ENCODE measurements at places on chromosomes 7 and 10. TPM values are rescaled to one million over a fixed set of nuclear protein-coding genes. Genes with fewer than 3 reads are reported as not detected.

DNA sequence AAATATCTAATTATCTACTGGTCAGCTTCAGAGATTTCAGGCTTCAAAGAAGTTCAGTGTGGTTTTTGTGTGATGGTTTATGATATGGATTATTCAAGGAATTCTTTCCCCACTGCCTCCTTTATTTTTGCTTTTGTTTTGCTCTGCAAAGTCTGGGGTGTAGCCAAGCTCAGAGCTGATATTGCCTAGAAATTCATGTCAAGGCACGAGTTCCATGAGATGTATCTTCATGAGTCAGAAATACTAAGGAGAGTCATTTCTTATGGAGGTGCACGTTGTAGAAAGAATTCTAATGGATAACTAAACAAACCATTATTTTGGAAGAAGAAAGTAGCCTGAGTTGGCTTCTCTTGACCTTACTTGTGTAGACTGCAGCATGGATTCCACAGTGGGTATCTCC is 37.4 kb downstream of the VIM start:
- H3K4me1 ChIP-seq, result no peaks in the 10 kb centered on the region
- no peak overlapping the region for H3K27ac ChIP-seq
- no peak overlapping the region for H3K4me3 ChIP-seq
- no peaks in the 10 kb centered on the region for H3K27me3 ChIP-seq
- H3K36me3 ChIP-seq, result no peaks in the 10 kb centered on the region

IMMP2L gene
- 32.9 TPM for total RNA-seq

- no peak overlapping the region for H3K27ac ChIP-seq
- H3K4me3 ChIP-seq, result no peak overlapping the region
- H3K27me3 ChIP-seq, result no peaks in the 10 kb centered on the region
- no peak for DNase-seq
- H3K36me3 ChIP-seq, result peaks cover 2% of the 10 kb centered on the region
- H3K4me1 ChIP-seq, result no peaks in the 10 kb centered on the region
Observed at GRCh38 chr10:87054373-87055295, 34.5 kb downstream of the FAM25A start.

DNA sequence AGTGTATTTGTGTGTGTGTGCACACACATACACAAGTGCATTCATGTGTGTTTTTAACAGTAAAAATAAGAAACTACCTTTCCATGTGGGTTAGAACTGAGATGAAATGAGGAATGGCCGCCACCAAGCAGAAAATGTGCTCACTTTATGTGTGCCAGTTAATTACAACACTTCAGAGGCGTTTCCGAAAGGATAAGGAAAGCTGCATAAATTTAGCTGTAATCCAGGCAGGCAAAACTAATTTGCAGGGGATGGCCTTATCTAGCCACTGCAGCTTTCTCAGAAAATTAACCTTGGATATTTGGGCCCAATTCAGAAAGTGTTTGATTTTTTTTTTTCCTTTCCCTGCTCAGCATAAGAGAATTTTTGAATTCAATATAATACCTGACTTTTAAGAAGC is 328.8 kb upstream of the PHF14 start:
- no peaks in the 10 kb centered on the region for H3K36me3 ChIP-seq
- no peaks in the 10 kb centered on the region for H3K27me3 ChIP-seq
- H3K4me3 ChIP-seq, result no peak overlapping the region
- H3K27ac ChIP-seq, result no peak overlapping the region
- H3K4me1 ChIP-seq, result no peaks in the 10 kb centered on the region

- H3K27ac ChIP-seq, result no peak overlapping the region
- H3K4me3 ChIP-seq, result no peak overlapping the region
- H3K27me3 ChIP-seq, result no peaks in the 10 kb centered on the region
- DNase-seq, result no peak
- no peaks in the 10 kb centered on the region for H3K36me3 ChIP-seq
Observed at GRCh38 chr7:127894588-127894987, 136.6 kb downstream of the LRRC4 start.

DNA sequence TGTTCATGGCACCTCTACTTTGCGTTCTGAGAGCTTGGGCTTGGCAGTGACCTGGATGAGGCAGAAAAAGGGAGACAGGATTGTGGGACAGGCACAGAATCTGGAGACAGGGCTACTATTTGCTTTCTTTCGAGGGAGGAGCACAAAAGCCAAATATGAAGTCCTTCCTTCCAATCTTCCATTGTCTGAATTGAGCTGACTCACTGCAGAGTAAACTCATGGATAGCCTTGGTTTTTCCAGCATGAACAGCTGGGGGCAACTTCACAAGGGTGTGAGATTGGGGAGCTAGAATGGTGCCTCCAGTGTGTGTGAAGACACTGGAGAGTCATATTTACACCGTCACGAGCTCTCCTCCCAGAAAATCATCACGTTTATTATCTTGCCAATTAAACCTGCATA is 55.6 kb upstream of the NRP1 start:
- H3K36me3 ChIP-seq, result no peaks in the 10 kb centered on the region
- peaks cover 4% of the 10 kb centered on the region for H3K27me3 ChIP-seq
- H3K4me3 ChIP-seq, result no peak overlapping the region
- no peaks in the 10 kb centered on the region for H3K4me1 ChIP-seq
- DNase-seq, result no peak
- H3K27ac ChIP-seq, result no peak overlapping the region

DNA sequence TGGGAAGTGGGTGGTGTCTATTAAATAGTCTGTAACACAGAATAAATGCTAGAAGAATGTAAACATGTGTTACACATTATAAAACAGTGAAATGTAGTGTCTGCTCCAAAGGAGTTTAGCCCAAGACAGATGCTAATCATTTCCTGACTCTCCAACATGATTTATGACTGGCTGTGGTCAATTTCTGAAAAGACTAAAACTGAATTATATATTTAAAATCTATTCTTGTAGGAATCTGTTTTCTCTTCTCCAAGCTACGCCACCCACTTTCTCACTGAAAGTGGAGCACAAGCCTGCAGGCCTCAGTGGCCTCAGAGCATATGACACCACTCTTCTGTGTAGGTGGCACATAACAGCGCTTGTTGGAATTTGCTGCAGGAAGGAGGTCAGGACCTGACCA is 44.4 kb downstream of the CTTNBP2 start:
- no peak overlapping the region for H3K4me3 ChIP-seq
- DNase-seq, result no peak
- no peaks in the 10 kb centered on the region for H3K36me3 ChIP-seq

GRCh38 chr7:156474241-156474743 is 166.3 kb upstream of the RNF32 start:
- no peak overlapping the region for H3K27ac ChIP-seq
- H3K36me3 ChIP-seq, result no peaks in the 10 kb centered on the region
- H3K4me3 ChIP-seq, result no peak overlapping the region
- H3K4me1 ChIP-seq, result no peaks in the 10 kb centered on the region
- no peak for DNase-seq
- no peaks in the 10 kb centered on the region for H3K27me3 ChIP-seq

GRCh38 chr10:84184517-84184916 is 9.8 kb upstream of the CDHR1 start:
- no peak overlapping the region for H3K4me3 ChIP-seq
- DNase-seq, result no peak
- no peaks in the 10 kb centered on the region for H3K27me3 ChIP-seq

DNA sequence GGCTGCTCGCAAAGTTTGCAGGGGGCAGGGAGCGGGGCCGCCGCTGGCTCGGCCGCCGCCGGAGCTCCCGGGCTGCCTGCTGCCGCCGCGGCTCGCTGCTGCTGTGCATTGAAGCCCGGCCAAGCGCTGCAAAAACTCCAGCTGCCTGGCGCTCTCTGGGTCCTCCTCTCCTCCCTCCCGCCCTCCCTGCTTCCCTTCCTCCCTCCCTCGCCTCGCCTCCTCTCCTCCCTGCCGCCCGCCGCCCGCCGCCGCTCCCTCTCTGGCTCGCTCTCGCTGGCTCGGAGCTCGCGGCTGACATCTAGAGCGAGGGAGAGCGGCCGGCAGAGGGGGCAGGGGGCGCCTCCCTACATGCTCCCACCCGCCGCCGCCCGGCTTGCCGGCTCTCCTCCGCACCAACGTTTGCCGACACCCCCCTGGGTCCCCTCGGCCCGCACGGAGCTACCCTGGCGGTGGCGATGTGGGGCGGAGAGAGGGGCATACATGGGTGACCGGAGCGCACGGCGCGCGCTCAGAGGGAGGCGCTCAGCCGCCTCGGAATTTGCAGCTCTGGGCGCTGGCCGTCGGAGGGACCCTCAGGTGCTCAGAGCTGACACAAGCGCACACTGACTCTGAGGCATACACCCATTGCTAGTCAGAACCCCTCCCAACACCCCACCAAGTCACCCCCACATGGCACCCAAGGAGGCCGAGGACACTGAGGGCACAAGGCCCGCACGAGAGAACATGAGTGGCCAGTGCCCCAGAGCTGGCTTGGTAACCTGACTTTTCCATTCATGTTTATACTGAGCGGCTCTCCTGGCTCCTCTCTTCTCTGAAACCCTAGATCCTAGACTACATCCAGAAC is 1.2 kb upstream of the PLXNA4 start:
- H3K36me3 ChIP-seq, result no peaks in the 10 kb centered on the region
- H3K4me1 ChIP-seq, result no peaks in the 10 kb centered on the region
- no peak overlapping the region for H3K27ac ChIP-seq
- peak; percentile 84 for DNase-seq
- H3K4me3 ChIP-seq, result peak overlapping the region; percentile 37

DNA sequence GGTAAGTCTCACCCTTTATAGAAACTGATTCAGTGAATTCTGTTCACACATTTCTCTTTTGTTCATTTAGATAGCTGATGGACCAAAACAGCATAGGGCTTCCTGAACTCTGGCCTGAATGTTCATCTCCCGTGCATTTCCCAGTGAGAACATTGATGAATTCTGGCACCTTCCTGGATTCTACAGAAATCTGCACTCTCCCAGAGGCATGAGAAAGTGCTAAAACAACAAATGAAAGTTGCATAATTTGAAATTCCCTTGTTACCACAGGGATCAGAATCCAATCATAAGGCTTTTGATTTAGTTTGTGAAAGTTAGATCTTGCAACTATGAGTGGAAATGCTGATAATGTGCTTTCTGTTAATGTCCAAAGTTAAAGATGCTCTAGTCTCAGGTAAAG is 29.7 kb upstream of the SCIN start:
- no peaks in the 10 kb centered on the region for H3K36me3 ChIP-seq
- H3K27me3 ChIP-seq, result peaks cover 2% of the 10 kb centered on the region
- H3K4me1 ChIP-seq, result no peaks in the 10 kb centered on the region
- H3K27ac ChIP-seq, result no peak overlapping the region
- DNase-seq, result no peak
- H3K4me3 ChIP-seq, result no peak overlapping the region

DNA sequence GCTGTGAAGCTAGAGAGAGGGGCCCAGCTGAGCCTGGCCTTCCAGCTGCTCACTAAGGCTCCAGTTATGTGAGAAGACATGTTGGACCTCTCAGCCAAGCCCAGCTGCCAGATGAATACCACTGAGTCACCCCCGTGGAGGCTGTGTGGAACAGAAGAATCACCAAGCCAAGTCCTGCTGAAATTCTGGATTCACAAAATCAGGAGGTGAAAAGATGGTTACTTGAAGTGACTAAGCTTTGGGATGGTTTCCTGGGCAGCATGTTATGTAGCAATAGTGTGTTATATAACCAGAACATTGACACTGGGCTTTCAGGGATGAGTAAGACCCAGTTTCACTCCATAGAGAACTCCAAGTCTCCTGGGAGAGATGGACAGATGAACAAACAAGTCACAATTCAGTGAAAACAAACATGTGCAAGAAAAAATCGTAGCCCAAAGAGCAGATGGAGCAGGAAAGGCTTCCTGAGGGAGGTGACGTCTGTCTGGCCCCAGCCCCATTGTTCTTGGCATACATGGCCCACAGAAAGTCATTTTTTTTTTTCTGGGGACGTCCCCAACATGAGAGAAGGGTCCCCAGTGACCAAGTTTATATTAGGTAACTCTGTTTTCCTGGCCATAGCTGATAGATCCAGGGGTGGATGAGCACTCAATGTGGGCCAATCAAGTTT is 64.1 kb upstream of the PDZD8 start:
- no peaks in the 10 kb centered on the region for H3K36me3 ChIP-seq
- no peaks in the 10 kb centered on the region for H3K4me1 ChIP-seq
- no peak overlapping the region for H3K27ac ChIP-seq
- DNase-seq, result peak; percentile 82

ZNF488 gene
- not detected for total RNA-seq

CYP2E1 gene
- 3.4 TPM for total RNA-seq

PDK4 gene
- 294 TPM for total RNA-seq

- no peak overlapping the region for H3K4me3 ChIP-seq
- peak overlapping the region; percentile 48 for H3K27ac ChIP-seq
- no peaks in the 10 kb centered on the region for H3K36me3 ChIP-seq
- no peak for DNase-seq
- H3K27me3 ChIP-seq, result no peaks in the 10 kb centered on the region
Observed at GRCh38 chr7:42739638-42740037, 172.2 kb downstream of the C7orf25 start.

GRCh38 chr10:71727738-71728737 is 8.5 kb upstream of the C10orf105 start:
- H3K4me1 ChIP-seq, result no peaks in the 10 kb centered on the region
- H3K27me3 ChIP-seq, result no peaks in the 10 kb centered on the region
- no peak overlapping the region for H3K4me3 ChIP-seq
- no peaks in the 10 kb centered on the region for H3K36me3 ChIP-seq

GRCh38 chr7:25263337-25263736 is 35.1 kb upstream of the NPVF start:
- no peak overlapping the region for H3K4me3 ChIP-seq
- H3K4me1 ChIP-seq, result no peaks in the 10 kb centered on the region
- DNase-seq, result no peak
- no peaks in the 10 kb centered on the region for H3K36me3 ChIP-seq
- H3K27me3 ChIP-seq, result no peaks in the 10 kb centered on the region
- H3K27ac ChIP-seq, result no peak overlapping the region

BEND7 gene
- 28.0 TPM for total RNA-seq

GRCh38 chr10:69988094-69988493 is 64.6 kb upstream of the MACROH2A2 start:
- no peak overlapping the region for H3K27ac ChIP-seq
- no peak overlapping the region for H3K4me3 ChIP-seq
- no peaks in the 10 kb centered on the region for H3K27me3 ChIP-seq
- no peak for DNase-seq
- no peaks in the 10 kb centered on the region for H3K4me1 ChIP-seq
- no peaks in the 10 kb centered on the region for H3K36me3 ChIP-seq

DNA sequence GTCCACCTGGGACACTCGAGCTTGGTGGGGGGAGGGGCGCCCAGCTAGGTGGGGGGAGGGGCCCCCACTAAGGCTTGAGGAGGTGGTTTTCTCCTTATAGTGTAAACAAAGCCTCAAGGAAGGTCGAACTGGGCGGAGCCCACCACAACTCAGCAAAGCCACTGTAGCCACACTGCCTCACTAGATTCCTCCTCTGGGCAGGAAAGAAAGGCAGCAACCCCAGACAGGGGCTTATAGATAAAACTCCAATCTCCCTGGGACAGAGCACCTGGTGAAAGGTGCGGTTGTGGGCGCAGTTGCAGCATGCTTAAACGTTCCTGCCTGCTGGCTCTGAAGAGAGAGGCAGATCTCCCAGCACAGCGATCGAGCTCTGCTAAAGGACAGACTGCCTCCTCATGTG is 133.1 kb downstream of the SNX13 start:
- H3K27ac ChIP-seq, result no peak overlapping the region
- H3K4me1 ChIP-seq, result no peaks in the 10 kb centered on the region
- no peak overlapping the region for H3K4me3 ChIP-seq
- no peak for DNase-seq
- H3K36me3 ChIP-seq, result no peaks in the 10 kb centered on the region

GRCh38 chr10:47192273-47192672 is 107.7 kb upstream of the GDF10 start:
- no peak for DNase-seq
- no peaks in the 10 kb centered on the region for H3K4me1 ChIP-seq
- no peaks in the 10 kb centered on the region for H3K36me3 ChIP-seq
- H3K4me3 ChIP-seq, result no peak overlapping the region
- H3K27ac ChIP-seq, result no peak overlapping the region

PRSS37 gene
- total RNA-seq, result not detected
